ENCODE measurements at places on chromosomes 6 and 20. TPM values are rescaled to one million over a fixed set of nuclear protein-coding genes. Genes with fewer than 3 reads are reported as not detected.
A peak's percentile ranks its signal among the peaks of the same experiment; 100 is the strongest.

The CDH26 gene
- 0.34 TPM for total RNA-seq

The NRN1 gene
- total RNA-seq, result 15.3 TPM

The FAM83D gene
- total RNA-seq, result 24.9 TPM

The VGLL2 gene
- not detected for total RNA-seq

The SLC22A3 gene
- not detected for total RNA-seq

The MANEA gene
- total RNA-seq, result 20.3 TPM

The GPR6 gene
- not detected for total RNA-seq

The PNPLA1 gene
- total RNA-seq, result not detected

DNA sequence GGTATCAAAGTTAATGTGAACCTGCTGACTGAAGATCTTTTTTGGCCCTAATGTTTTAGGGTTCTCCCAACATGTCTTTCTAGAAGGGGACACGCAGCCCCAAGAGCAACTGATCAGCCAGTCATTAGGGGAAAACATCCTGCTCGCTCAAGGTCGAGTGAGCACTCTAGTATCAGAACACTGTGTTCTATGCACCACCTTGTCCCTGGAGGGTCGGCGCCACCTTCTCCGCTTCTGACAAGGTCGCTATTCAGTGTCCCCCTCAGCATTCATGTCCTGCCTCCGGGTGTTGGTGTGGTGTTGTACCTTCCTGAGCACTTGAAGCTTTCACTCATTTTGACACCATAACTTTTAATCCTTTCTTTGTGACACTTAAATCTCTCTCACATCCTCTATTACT is 331.2 kb upstream of the KCNQ5 start:
- DNase-seq, result no peak

GRCh38 chr20:16314748-16315159 is 258.5 kb downstream of the KIF16B start:
- no peak for DNase-seq

DNA sequence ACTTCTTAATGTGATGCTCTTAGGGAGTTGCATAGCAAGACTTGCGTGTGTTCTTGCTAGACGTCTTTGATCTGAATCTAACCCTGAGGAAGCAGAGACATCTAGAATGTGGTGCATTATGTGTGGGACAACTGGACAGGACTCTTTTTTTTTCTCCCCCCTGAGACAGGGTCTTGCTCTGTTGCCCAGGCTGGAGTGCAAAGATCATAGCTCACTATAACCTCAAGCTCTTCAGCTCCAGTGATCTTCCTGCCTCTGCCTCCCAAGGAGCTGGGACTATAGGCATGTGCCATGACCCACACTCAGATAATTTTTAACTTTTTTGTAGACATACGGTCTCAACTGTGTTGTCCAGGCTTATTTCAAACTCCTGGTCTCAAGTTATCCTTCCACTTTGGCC is 34.0 kb downstream of the PCMT1 start:
- no peak for DNase-seq

DNA sequence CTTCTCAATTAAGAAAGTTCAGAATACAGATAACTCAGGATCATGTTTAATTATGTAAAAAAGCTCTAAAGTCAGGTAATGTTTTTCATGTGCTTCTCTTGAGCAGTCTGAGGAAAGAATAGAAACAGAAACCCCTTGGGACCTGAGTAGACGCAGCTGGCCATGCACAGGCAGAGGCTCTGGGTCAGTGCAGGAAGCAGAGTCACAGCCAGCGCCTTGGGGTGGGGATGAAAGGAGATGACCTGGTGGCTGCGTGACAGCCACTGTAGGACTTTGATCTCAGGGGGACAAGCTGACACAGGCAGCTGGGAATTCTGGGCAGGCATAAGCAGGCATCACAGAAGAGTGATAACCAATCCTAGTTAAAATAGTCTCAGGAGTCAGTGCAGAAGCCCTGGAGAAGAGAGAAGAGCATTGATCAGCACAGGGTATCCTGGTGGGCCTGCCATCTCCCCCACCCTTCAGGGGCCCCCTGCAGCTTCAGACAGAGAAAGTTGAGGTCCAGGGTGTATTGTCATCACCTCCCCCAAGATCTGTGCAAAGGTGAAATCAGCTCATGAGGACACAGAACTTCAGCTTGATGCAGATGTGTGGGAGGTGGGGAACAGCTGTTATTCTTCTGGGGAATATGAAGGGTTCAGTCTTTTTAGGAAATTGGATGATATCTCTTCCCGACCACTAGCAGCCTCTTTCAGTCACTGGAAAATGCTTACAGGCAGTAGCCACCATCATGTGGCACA is 6.4 kb downstream of the HLA-DQB1 start:
- no peak for DNase-seq

DNA sequence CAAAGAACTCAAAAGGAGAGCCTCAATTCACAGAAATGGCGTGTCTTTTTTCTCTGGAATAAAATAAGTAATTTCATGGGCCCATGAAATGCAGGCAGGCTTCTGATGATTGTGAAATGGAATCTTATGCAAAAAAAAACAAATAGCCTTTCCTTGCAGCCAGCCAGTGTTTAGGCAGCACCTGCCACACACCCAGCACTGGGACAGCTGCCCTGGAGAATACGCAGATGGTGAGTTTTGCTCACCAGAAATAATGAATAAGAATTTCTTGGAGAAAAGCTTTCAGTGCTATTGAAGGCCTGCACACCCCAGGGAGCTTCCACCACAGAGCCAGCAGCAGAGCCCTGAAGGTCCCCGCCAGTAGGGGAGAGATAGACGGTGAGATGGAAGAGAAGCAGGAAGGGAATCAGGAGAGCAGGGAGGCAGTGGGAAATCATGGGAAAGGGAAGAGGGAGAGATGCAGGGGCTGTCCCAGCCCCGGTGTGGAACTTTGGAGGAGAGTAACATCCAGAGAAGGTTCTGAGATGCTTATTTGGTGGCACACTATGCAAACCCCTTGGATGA is 54.9 kb downstream of the PXDC1 start:
- DNase-seq, result no peak

- DNase-seq, result no peak
Observed at GRCh38 chr6:170274713-170275560, 15.9 kb downstream of the DLL1 start.

DNA sequence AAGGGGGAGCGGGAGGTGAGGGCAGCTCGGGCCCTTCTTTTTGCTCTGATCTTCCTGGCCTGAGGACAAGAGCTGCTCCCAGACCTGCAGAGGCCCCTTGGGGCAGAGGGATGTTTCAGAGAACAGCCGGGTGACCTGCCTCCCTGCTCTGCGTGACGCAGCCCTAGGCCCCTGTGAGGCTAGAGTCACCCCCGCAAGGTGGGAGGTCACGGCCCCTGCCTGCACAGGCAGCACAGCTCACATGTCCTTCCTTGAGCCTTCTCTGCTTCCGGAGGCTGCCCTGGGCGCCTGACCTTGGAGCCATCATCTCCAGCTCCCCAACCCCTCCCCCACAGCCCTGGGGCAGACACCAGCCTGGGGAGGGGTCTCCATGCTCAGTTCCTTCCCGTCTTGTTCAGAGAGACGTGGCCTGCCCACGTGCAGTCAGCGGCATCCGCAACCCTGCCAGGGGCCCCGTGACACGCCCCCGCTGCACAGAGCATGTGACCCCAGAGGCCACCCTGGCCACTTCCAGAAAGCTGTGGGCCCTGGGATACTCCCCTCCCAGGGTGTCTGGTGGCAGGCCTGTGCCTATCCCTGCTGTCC is at the start of gene BIRC7:
BIRC7 (plus strand) TSS at position 507 of the 585 bp plus-strand sequence. CDS start 192 bp downstream, outside the sequence.
- DNase-seq, result peak; percentile 52

- no peak for DNase-seq
Observed at GRCh38 chr6:168415098-168415992, 25.6 kb upstream of the SMOC2 start.

GRCh38 chr6:146785001-146785585 is 186.3 kb downstream of the ADGB start:
- DNase-seq, result peak; percentile 65

DNA sequence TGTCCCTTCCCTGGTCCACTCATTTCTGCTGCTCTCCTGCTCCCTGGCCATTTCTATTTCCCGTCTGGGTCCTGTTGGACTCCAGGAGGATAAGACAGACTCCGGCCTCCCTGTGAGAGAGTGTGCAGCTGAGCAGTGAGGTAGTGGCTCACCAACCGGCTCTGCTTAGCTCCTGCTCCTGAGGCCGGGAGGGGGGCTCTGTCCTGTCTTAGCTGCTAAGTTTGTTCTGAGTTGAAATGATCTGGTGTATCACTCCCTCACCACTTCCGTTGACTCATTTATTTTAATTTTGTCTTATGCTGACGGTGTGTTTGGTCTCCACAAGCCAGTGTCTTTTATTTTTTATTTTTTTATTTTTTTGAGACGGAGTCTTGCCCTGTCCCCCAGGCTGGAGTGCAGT is 148.5 kb upstream of the PDE10A start:
- no peak for DNase-seq

- no peak for DNase-seq
Observed at GRCh38 chr6:155497273-155497672, 41.6 kb upstream of the NOX3 start.

- DNase-seq, result peak; percentile 86
Observed at GRCh38 chr6:27753668-27754407, 158.4 kb downstream of the OR2B2 start.

DNA sequence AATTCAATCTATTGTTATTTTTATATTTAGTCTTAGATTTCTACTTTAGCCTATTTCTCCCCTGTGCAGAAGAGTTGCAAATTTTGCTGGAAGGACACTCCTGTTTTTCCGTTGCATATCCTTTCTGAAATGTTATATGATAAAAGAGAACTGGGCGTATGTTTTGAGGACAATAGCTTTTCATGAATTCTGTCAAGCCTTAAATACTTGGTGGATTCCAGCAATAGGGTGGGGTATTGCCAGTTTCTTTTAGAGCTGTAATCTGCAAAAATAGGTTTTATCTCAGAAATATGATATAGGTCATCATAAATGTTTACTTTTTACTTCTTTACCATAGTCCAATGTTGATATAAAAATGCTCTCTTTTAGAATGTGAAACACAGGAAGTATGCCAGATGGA is 42.0 kb downstream of the VTA1 start:
- no peak for DNase-seq

DNA sequence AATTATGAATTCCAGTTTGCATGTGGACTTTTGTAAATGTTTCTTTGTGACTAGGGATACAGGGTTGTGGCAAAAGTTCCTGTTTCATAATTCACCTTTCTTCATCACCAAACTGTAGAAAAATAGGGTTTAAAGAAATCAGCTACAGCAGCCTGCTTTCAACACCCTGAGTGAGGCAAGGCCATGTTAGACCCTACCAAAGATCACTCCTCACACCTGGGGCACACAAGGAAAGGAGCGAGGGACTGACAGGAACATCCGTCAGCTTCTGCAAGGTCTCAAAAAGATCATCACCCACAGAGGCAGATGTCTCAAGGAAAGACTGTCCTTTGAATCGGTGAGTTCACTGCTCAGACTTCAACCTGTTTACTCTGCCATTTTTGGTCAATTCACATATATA is 10.5 kb upstream of the STX11 start:
- DNase-seq, result no peak

GRCh38 chr20:6282642-6283041 is 159.8 kb upstream of the FERMT1 start:
- no peak for DNase-seq

Measured in activated CD8-positive, alpha-beta T cell treated with anti-CD3 and anti-CD28 coated beads, Interleukin-2, amount 10 ng/mL, durations not matched to agents 7 days and 5 days (primary cell).